NCI-H1436 (cell line): ENCODE measurements at places on chromosomes 6 and 20.

DNA sequence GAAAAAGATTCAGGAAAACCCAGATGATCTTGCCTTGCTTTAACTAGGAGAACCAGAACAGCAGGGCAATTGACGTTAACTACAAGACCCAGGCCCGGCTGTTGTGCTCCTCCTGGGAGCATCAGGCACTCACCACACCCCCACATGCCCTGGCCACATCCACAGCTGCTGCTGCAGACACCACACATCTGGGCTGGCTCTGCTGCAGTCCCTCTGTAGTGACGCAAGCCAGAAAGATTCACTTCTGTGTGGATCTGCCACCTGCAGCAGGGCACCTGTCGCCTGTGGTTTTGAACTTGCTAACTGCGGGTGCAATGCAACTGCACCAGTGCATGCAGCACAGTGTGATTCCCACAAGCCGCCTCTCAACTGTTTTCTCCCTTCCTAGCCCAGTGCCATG lies 228.8 kb downstream of the SYNDIG1 start:
- DNase-seq = no peak

- no peak for DNase-seq
Observed at GRCh38 chr6:42104804-42105125, 37.7 kb downstream of the C6orf132 start.

- no peak for DNase-seq
Observed at GRCh38 chr20:50020288-50020687, 37.5 kb downstream of the SNAI1 start.

DNA sequence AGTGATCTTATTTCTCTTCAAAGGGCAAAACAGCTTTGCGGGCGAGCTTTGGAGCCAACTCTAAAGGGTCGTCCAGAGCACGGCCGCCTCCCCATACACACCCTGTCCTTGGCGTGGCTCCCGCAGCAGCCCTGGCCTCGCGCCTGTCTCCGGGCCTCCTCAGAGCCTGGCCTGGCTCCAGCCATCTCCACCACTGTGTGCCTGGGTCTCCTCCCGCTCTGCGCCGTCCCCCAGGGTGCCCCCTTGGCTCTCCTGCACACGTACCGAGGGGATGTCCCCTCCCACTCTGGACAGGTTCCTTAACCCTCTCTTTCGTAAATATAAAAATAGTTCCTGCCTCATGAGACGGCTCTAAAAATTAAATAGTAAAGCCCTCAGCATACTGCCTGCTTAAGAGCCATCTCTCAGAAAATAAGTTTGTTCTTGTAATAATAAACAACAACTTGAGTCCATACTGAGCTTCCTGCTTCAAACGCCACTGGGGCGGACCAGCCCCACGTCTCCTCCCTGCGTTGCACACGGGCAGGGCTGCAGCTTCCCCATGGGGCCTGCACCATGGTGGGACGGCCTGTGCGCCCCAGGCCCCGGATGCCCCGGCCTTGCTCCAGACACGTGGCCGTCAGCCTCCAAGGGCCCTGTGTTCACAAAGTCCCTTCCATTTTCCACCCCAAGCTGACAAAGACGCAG lies 226.2 kb downstream of the TTLL2 start:
- no peak for DNase-seq

DNA sequence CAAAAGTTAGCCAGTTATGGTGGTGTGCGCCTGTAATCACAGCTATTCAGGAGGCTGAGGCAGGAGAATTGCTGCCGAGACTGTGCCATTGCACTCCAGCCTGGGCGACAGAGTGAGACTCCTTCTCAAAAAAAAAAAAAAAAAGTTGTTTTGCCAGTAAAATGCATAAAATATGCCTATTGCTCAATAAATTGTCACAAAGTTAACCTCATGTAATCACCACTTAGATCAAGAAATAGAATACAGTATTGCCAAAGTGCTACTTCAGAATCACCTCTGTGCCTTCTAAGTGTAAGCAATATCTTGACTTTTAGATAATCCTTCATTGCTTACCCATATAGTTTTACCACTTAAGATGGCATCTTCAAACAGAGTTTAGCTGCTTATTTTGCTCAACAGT lies 80.7 kb downstream of the TRMT11 start:
- no peak for DNase-seq
